ENCODE measurements at places on chromosomes 11 and 22.

DNA sequence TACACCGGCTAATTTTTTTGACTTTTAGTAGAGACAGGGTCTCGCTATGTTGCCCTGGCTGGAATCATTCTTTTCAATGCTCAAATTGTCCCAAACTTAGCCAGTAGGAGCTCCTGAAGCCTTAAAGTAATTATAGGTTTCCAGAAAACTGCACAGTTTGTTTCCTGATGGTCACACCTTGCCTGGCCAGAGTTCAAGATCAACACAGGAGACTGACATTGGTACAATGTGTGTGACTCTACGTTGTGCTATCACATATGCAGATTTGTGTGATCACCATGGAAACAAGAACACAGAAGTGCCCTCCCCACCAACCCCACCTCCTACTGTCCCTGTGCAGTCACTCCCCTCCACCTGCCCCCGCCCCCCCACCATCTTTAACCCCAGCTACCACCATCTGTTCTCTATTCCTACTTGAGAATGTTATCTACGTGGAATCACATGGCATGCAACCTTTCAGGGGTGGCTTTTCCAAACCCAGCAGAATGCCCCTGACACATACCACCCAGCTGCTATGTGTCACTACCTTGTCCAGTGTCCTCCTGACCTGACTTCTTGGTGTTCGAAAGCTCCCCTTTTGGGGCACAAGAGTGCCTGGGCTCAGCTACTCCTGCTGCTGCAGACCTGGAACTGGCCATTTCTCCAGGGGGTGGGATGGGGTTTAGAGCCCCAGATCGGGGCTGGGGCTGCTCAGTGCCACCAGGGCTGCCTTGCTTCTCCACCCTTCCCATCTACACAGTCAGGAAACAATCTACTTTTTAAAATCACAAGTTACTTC, 6.1 kb upstream of the NAP1L4 start:
- no peak for DNase-seq

DNA sequence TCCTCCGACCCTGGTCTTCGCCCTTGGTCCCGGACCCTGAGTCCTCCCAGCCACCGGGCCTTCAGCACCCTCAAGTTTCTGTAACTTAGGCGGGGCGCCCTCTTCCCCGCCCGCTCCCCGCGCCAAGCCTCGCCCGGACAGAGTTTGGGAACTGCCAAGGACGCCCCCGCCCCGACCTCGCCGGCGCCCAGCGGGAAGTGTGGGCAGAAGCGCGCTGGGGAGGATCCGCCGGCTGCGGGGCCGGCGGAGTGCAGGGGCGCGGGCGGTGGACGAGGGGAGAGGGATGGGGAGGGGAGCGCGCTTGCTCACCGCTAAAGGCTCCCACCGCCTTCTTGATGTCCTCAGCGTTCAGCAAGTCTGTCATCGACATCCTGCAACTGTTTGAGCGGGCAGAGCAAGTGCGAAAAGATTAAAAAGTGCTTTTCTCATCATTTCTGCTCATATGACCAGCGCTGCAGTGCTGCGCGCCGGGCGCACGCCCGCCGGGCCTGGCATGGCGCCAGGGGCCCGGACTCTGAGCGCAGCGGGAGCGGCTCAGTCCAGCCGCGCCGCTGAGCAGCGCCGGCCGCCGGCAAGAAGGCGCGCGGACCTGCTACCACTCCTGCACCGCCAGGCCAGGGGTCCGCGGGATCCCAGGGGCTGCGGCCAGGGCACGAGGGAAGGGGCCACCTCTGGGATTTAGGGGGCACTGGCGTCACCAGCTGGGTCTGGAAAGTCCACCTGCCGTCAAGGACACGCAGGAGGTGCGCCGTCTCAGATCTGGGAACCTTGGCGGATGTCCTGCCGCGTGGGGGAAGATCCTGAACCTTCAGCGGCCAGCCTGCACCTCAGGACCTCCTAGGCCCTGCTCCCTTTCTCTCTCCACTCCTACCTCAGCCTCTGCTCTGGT, at the start of gene PVALB:
Gene PVALB (minus strand): TSS at position 400 of the 889 bp plus-strand sequence. CDS start 30 bp downstream, at position 370.
- DNase-seq = no peak

DNA sequence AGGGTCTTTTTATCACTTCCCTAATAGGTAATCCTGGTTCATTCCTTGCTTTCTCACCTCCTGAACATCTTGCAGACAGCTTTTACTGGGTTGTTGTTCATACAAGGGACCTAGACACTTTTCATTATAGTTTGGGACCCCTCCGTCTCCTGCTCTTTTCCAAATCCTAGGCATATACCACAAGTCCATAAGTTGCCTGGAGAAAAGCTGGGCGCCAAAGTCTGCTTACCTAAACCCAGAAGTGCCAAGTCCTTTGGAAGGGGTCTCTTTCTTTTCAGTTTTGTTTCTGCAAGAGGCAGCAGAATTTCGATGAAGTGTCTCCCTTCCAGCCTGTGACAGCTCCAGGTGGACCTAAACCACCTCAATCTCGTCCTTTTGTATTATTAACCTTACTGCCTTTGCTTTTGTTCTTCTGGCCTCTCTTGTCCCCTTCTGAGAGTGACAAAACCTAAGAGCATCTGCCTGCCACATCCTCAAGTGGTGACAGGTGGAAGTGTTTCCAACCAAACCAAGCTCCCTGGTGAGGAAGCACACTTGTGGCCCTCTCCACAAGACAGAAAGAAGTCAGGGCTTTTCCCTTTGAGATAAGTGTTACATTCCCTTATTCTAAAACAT, 19.5 kb upstream of the P2RY6 start:
- no peak for DNase-seq

GRCh38 chr11:114827736-114828135, 149.4 kb downstream of the NXPE2 start:
- no peak for DNase-seq

DNA sequence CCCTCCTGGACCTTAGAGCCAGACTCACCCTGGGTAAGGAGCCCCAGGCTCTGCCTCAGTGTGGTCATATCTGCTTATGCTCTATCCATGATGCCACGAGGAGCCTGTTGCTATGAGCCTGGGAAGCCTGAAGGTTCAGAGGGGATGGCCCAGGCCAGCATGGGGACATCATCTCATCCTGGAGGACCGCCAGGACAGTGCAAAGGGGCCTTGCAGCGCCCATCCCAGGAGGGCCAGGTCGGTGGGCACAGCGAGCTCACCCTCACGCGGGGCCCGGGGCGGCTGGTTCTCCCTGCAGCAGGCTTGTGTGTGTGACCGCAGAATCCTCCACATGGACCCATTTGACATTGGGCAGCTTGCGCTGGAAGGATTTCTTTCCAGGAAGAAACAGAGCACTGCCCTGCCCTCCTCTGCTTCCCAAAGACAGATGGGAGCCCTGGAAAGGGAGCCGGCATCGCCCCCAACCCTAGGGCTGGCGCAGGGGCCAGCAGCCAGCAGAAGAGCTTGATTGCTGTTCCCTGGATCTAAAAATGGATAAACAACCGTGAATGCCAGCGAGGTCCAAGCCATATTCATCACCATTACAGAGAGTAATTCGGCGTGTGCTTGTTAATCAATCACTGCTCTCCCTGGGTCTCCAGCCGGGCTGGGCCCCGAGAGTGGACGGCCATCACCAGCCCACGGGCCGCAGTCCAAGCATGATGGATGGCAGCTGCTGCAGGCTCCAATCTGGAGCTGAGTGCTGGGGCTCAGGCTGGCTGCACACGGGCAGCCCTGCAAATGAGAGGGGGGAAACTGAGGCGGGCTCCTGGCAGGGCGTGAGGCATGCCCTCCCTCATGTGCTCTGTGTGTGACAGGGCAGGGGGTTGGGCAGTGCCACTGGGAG, 739.7 kb downstream of the BRD1 start:
- DNase-seq = no peak

DNA sequence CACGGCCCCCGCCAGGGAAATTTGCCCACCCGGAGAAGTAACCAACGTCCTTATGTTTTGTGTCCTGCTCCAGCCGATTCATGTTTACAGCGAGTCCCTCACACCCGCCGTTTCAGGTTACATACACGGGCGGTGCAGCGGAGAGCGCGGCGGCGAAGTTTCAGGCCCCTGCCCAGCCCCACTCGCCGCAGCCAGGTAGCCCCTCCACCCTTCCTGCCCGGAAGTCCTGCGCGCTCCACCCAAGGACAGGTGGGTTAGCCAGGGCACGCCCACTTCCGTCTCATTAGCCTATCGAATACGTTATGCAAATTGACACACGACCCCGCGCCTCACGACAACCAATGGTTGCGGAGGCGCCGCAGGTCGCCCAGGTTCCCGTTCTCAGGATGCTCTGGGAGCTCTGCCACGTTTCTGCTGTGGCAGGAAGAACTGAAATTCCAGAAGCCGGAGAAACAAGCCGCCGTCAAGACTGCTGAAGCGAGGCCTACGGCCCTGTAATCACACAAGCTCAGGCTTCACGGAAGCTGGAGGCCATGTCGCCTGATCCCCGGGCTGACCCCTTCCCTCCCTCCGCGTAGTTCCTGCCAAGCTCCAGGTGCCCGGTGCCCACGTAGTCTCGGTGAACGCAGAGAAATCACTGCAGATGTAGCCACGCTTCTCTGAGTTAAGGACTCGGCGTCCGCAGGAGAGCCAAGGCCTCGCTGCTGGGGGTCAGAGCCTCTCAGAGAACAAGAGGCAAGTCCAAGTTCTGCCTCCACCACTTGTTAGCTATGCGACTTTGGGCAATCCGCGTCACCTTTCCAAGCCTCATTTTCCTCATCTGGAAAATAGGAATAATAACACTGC, 22.4 kb upstream of the MYH9 start:
- no peak for DNase-seq

GRCh38 chr22:39989633-39990032, 5.1 kb upstream of the FAM83F start:
- DNase-seq = no peak

DNA sequence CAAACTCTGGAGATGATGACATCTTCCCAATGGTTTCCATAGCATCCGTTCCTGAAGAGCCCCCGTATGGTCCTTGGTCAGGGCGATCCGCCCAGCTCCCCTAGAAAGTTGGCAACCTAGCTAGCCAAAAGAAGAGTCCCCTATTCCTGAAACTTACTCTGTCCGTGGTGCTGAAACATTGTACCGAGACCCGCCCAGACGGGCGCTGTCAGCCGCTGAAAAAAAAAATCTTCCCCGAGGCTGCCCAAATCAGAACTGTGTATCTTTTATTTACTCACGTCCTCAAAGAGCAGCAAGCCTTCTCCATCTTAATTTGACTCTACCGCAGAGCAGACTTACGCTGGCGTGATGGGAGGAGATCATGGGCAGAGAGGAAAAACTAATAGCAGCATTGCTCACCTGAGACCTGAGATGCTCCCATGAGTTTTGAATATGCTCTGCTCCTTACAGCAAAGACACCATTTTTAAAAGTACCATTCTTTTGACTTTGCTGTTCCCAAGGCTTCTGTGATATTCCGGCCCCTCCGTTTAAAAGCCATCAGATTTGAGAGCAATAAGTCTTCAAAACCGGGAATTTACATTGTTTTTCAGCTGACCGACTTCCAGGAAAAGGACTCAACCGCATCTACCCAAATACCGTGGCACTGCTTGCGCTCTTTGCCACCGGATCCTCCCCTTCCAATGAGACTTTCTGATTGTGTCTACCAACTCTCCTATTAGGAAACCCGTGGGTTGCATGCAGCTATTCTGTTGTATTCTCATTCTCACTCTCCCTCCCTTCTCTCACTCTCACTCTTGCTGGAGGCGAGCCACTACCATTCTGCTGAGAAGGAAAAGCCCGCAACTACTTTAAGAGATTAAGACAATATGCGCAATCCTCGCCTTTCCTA, at the start of gene SLC17A6:
Gene SLC17A6 (plus strand): TSS at position 786 of the 890 bp plus-strand sequence. CDS start 153 bp downstream, outside the sequence.
- no peak for DNase-seq

DNA sequence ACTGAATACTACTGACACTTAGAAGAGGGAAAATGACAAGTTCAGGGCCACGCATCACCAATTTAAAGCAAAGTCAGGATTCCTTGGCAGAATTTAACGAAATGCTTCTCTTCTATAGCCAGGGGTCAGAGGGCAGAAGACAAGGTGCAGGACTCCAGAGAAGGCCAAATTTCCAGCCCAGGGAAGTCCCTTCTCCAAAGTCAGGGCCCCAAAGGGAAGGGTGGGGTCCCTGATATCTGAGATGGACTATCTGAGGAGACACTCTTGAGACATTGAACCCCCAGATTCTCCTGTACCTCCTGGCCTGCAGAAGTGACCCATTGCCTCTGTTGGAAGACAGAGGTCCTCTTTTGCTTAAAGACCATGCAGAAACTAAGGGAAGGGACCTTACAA, 91.2 kb downstream of the RPS6KA4 start:
- no peak for DNase-seq

- no peak for DNase-seq
Observed at GRCh38 chr22:49951000-49951677, 9.4 kb upstream of the PIM3 start.

DNA sequence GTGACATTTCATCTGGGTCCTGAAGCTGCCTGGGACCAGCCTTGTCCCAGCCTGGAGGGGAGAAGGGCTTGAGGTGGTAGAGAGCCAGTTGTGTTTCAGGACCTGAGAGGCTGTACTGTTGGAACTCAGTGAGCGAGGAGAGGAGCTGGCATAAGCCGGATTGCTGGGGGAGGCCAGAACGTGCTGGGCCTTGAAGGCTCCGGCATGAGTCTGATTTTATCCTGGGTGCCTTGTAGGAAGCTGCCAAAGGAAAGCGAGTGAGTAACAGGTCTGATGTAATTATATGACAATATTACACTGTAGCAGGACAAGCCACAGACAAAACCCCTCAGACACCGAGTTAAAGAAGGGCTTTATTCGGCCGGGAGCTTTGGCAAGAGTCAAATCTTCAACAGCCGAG, 17.2 kb downstream of the AP2A2 start:
- no peak for DNase-seq

Measured in NK-92 treated with Interleukin-12 subunit alpha and Interleukin-12 subunit beta, amount 100 ng/mL, for 24 hours (cell line).